ENCODE measurements at places on chromosomes 5 and 9.
A peak's percentile ranks its signal among the peaks of the same experiment; 100 is the strongest.

DNA sequence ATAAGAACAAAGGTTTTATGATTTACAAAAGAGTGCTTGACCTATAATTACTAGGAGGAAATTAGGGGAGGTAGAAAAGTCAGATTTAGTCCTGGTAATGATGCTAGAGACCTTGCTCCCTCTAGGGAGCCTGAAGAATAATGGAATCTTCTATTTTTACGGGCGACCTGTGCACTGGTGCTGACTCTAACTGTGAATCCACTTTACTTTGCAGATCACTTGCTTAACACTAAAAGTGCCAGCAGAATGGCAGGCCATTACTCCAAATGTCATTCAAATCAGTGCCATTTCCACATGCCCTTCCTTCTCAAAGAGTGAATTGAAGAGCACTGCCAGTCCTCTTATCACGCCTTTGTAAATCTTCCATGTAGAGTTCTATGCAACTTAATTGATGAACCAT lies 359.4 kb upstream of the ARRDC3 start:
- DNase-seq, result no peak

GRCh38 chr9:98172604-98173003 lies 19.8 kb downstream of the CORO2A start:
- DNase-seq, result no peak

GRCh38 chr5:34034534-34035327 lies 8.3 kb downstream of the C1QTNF3 start:
- no peak for DNase-seq

DNA sequence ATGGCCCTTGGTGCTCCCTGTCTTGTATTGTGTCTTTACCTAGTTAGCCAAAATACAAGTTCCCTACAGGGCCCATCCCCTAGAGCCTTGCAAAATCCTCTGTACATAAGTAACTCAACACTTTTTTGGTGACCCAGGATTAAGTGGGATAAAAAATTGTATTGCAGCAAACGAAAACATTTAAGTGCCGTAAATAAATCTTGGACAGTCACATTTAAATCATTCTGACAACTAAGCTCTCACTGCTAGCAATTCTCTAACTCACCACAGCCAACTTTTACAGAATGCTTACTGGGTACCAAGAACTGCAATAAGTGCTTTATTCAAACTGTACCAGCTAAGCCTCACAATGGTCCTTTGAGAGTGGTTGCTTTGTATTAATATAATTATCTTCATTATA lies 56.6 kb downstream of the GNAQ start:
- no peak for DNase-seq

- DNase-seq, result no peak
These were observed 1695.4 kb upstream of the WWC1 start for GRCh38 chr5:166596043-166596442.

DNA sequence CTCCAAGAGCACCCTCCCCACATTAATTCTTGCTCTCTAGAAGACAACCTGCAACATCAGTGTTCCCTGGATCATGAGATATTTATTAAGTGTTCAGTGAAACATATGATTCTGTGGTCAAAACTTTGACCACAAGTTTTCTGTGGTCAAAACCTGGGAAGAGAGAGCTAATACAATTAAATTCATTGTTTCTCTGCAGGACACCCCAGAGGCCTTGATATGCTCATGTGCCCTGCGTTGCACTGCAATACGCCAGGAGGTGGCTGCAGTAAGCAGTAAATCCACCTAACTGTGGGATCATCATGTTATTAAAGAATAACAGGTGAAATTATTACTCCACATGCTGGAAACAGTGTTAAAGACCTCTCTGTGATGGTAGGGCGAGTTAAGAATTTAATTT lies 109.3 kb upstream of the SPDL1 start:
- DNase-seq, result no peak

GRCh38 chr5:62741761-62742160 lies 163.1 kb downstream of the LRRC70 start:
- DNase-seq, result no peak

- no peak for DNase-seq
These were observed 36.4 kb upstream of the SLC6A19 start for GRCh38 chr5:1164696-1165630.

- no peak for DNase-seq
These were observed 26.4 kb upstream of the STC2 start for GRCh38 chr5:173354645-173355044.

GRCh38 chr9:80707120-80707519 lies 982.2 kb downstream of the TLE1 start:
- DNase-seq, result no peak

DNA sequence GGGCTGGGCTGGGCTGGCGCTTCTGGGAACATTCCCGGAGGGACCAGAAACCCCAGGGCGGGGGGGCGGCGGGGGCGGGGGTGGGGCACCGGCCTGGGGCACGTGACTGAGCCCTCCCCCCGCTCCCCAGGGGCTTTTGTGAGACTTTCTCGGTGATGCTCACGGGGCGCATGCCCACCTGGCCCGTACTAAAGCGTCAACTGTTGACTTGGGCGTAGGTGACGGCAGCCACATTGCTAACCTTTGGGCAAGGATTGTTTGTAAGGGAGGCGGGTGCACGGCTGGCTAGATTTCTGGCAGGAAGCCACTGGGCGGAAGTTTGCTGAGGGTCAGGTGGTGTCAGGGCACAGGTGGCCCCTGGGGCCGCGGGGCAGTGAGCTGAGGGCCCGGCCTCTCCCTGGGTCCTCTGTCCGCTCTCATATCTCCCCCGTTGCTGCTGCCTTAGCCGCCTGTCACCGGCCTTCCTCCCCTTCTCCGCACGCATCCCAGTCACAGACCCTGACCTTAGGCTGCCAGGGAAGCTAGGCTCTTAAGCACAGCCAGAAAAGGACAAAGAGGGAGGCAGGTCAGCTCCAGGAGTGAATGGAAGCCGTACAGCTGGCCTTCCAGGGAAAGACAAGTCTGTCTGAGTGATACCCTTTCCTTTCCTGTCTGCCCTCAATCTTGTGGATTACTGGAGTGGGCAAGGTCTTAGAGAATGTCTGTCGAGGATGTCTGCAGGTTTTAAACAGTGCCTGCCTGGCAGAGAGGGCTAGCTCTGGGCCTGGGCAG lies 812 bp downstream of the CACFD1 start:
- DNase-seq, result no peak

DNA sequence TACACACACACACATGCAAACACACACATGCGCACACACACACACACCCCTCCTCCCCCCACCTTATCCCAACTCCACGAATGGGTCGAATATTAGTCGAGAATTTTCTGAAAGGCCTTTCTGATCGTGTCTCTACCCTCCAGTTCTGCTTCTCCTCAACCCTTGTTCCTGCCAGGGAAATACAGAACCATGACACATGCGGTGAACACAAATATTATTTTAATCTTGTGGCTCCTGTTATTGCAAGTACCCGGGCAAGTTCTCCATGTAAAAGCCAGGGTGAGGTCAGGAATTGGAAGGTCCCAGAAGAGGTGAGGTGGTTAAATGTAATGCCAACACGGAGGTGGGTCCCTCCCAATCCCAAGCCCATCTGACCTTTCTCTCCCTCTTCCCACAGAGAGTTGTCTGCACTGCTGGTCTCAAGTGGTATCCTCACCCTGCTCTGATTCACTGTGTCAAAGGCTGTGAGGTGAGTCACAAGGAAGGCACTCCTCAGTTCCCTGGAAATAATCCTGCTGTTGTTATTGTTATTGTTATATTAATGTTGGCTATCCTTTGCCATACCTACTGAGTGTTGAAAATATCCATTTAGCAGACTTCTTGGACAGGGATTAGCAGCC lies 223.7 kb downstream of the PAPPA start:
- peak; percentile 57 for DNase-seq

GRCh38 chr5:139495638-139496435 lies 13.3 kb upstream of the STING1 start:
- no peak for DNase-seq

DNA sequence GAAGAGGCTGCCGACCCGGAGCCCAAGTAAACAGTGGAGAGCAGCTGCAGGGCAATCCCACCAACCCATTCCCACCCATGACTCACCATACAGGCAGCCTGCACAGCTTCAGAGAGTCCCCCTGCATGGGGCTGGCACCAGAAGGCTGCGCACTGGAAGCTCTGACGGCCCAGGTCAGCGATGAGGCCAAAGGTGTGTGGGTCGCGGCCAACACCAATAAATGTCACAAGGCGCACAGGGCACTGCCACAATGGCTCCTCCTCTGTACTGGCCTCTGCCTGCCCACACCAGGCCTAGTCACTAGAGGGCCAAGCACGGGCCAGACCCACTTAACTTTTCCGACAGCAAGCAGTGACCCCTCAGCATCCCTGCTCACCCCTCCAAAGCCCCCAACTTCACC lies 3.0 kb upstream of the SRA1 start:
- no peak for DNase-seq

GRCh38 chr5:58090704-58091103 lies 369.2 kb downstream of the PLK2 start:
- DNase-seq, result no peak

GRCh38 chr9:112872019-112872418 lies 18.7 kb downstream of the SLC46A2 start:
- DNase-seq, result no peak

GRCh38 chr5:154084062-154084639 lies 45.4 kb downstream of the MFAP3 start:
- no peak for DNase-seq

DNA sequence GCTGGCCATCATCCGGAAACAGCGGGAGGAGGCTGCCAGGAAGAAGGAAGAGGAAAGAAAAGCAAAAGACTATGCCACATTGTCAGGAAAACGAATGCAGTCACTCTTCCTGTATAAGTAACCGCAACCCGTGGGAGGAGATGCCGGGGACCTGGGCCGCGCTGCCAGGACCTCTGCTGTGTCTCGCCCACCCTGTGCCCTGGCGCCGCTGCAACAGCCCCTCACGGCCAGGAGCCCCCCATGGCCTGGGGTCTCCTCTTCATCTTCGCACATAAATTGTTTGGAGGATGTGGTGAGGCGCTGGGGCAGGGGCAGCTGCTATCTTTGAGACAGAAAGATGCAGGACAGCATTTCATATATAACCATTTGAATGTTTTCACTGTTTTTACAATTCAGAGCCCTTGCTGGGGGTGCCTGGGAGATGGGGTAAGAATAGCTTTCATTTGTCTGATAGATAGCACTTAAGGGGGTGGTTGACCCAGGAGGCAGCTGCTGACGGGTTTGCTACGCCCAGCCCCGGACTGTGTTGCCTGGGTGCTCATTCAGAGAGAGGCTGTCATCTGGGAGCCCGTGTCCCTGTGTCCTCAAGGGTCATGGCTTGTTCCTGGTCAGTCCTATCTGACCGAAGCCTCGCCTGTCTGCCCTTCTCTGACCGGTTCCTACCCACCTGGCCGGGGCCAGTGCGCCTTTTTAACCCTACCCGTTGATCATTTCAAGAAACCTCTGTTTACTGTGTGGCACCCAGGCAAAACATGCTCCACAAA lies 1067.7 kb upstream of the COX7C start:
- DNase-seq, result no peak

DNA sequence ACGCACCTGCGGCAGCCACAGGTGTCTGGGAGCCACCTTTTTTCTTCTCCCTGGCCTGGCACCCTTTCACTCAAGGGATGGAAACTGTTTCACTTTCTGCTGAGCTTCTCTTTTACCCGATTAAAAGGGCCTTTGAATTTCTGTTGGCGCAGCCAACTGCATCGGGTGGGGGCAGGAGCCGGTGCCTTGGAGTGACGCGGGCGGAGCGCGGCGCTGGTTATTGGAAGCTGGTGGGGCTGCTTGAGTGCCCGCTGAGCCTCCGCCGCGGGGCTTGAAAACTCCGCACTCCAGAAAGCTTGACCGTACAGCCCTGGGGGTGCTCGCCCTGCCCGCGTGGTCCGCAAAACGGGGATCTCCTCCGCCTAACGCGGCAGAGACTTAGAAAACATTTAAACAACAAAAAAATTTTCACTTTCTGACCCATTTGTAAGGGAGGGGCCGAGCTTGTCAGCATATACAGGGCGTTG lies 52.0 kb upstream of the TJP2 start:
- no peak for DNase-seq

- DNase-seq, result no peak
These were observed 406.2 kb upstream of the BRINP1 start for GRCh38 chr9:119775410-119775809.

DNA sequence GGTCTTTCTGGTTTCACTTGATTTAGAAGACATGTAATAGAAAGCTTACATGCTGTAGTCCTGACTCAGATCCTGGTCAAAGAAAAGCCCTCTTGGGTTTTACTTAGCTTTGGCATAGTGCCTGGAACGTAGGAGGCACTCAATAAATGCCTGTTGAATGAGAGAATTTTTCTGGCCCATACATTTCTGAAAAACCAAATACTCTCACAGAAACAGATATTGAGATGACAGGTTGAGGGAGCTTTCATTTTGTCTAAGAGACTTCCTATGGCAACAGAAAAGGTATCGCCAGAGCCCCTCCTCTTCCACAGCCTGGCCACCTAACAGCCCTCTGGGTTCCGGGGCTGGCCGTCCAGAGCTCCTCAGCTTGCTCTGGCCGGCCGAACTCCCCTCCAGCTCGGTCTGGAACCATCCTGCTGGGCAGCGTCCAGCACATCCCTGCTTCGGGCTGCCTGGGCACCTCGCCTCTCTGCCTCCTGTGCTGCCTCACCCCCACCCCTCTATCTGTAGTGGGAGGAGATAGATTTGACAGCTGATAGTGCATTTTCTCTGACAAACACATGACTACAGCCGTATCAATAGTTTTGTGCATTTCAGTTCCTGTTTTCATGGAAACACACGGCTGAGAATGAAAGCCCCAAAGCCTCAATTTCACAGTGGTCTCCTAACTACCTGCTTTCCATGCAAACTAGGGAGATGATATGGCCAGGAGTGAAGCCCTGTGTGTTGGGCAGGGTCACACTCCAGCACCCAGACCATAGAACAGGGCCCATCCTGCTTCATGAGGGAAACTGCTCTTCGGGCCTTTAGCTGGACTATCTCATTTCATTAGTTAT lies 1.1 kb downstream of the IL4 start:
- peak; percentile 26 for DNase-seq

GRCh38 chr5:33726422-33727165 lies 165.2 kb downstream of the ADAMTS12 start:
- DNase-seq, result no peak

DNA sequence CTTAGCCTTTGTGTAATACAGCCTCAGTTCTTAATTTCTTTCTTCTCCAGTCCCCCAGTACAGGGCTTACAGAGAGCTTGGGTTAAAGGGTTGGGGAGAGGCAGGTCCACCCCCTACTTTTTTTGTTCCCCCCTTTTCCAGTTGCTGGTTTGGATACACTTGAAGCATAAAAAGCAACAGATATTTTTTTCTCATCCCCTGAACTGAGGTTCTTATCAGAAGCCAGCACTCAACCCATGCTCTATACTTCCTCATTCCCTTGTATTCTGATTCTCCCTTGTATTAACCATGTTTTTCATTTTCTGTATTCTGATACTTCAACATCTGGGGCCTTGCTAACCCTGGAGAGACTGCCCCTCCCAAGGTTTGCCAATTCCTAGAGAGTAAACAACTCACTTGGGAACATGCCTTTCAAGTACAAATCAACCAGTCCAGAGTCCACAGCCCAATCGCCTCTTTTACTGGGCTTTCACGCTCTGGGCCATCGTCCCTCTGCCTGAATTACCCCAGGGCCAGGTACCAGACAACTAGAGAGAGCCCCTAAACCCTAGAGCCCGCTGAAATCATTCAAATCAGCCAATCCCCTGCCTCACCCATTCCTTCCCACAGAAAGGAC lies 333.4 kb upstream of the PUM3 start:
- DNase-seq, result no peak

Measured in HCT116 (cell line).